NK-92 treated with Interleukin-12 subunit alpha and Interleukin-12 subunit beta, amount 100 ng/mL, for 24 hours (cell line): ENCODE measurements at places on chromosomes 7 and 10.

GRCh38 chr10:86287966-86288579 is 78.5 kb downstream of the GRID1 start:
- DNase-seq = no peak

GRCh38 chr7:36967387-36967786 is 243.1 kb upstream of the AOAH start:
- no peak for DNase-seq

- DNase-seq = no peak
These were observed 271.7 kb downstream of the TCF7L2 start for GRCh38 chr10:113221756-113222168.

DNA sequence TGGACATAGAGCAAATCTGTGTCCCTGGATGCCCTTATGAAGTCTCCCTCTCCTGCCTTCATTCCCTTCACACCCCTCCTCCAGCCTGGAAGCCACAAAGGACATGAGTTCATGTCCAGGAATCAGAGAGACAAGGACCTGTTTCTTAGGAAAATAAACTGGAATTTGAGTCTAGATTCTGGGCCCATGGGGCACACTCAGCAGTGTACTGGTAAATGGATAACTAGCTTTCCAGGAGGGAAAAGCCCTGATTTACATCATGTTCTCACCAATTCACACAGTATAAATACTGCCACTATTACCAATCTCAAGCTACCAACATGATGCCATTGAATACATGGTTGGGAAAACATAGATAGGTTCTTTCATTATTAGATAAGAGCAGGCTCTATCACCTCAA is 9.9 kb downstream of the FAM237B start:
- DNase-seq = no peak

DNA sequence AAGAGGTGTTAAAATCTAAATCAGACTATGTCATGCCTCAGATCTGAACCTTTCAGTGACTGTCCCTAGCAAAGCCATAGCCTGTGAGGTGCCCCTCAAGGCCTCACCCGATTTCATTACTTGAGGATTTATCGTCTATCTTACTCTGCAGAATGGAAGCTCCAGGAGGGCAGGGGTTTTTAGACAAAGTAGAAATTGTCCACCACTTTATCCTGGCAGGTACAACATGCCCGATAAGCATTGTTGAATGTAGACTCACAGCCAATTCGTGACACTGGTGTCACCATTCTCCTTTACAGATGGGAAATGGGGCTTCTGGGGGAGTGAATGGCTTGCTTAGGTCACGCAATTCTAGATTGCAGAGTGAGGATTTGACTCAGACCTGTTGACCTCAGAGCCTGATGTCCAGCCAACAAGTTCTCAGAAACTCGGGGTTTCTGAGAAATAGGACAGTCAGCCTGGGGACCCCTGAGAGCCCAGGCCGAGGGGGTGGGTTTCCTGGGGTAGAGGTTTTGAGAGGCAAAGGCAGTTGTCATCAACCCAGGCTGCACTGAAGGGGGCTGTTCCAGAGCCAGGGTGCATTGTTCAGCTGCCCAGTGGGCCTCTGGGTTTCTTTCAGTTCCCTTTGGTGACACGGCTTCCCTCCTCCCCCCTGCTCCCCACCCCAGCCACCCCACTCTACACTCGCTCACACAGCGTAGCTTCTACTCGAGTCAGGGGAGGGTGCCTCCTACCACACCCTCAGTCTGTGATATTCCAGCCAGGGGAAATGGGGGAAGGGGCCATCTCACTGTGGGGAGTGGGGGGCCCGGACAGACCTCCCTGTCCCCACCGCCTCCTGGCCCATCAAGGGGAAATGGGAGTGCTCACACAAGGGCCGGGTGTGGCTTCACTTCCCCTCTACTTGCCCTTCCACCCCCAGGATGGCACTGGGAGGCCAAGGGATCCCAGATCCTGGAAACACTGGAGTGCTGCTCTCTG is 3.1 kb upstream of the IRF5 start:
- no peak for DNase-seq

DNA sequence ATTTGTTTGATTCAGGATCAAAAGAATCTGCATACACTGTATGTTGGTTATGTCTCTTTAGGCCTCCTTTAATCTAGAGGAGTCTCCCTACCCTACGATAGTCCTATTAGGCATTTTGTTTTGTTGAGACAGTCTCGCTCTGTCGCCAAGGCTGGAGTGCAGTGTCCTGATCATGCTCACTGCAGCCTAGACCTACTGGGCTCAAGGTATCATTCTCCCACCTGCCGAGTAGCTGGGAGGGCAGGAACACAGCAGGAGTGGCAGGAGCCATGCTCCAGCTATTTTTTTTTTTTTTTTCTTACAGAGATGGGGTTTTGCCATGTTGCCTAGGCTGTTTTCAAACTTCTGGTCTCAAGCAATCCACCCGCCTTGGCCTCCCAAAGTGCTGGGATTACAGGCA is 123.0 kb upstream of the DKK1 start:
- no peak for DNase-seq

DNA sequence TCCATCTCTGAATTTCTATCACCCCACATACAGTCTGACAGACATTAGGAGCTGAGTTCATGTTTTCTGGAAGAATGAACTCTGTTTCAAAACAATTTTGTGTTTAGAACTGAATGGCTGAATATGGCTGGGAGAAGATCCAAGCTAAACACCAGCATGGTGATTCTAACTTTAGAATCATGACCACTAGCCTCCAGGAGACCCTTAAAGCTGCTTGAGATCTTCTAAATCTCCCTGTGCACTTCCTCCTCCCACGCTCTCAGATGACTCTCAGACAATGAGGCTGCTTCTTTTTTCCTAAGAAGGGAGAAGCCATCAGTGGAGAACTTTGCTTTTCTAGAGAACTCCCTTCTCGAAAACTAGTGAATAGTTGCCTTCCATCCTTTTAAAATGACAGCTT is 711.2 kb downstream of the GRID1 start:
- no peak for DNase-seq

GRCh38 chr7:94412762-94413322 is 18.1 kb downstream of the COL1A2 start:
- no peak for DNase-seq

- no peak for DNase-seq
These were observed 87.2 kb downstream of the ABCC2 start for GRCh38 chr10:99869581-99870122.

DNA sequence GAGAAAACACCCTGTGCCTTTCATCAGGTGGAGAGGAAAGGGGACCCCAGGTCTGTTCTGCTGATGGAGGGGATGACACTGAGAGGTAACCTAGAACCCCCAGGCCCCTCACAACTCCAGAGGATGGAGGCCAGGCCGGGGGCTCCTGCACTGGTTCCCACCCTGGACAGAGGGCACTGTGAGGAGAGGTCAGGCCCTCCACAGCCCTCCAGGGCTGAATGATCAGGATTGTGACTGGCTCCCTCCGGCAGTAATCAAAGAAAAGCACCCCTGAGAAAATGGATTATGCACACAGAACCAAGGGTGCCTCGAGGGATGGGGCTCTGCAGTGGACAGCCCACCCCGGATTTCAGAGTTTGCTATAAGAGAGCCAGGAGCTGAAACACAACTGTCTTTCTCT is 502.8 kb downstream of the TCERG1L start:
- no peak for DNase-seq

GRCh38 chr10:99520040-99520846 is 12.5 kb upstream of the NKX2-3 start:
- no peak for DNase-seq

DNA sequence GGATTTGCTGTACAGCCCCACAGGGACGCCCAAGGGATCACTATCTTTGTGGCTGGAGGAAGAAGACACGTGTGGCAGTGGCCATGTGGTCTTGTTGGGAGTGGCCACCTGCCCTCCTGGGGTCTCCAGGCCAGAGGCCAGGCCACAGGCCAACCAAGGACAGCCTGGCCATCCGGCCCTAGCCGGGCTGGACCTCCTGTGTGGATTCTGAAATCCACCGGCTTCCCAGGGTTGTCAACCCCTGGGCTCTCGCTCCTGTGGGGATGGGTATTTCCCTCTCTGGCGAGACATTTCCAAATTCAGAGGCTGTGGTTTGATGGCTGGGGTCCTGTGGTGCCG is 31.5 kb upstream of the CFAP46 start:
- DNase-seq = no peak

- DNase-seq = no peak
These were observed 79.6 kb upstream of the LRRC4 start for GRCh38 chr7:128110641-128111364.

- no peak for DNase-seq
These were observed 234.1 kb downstream of the PTEN start for GRCh38 chr10:88097536-88097935.
